ENCODE measurements at places on chromosomes 6 and 20. TPM values are rescaled to one million over a fixed set of nuclear protein-coding genes. Genes with fewer than 3 reads are reported as not detected.

- H3K27me3 ChIP-seq, result peaks cover 35% of the 10 kb centered on the region
- H3K27ac ChIP-seq, result no peak within 1 kb of the TSS
- no peaks in the 10 kb centered on the region for H3K36me3 ChIP-seq
- DNase-seq, result peak; percentile 52
- peak within 1 kb of the TSS; percentile 71 for H3K4me3 ChIP-seq
Measured at GRCh38 chr6:27312146-27312949, at the start of gene POM121L2. TSS of gene POM121L2 (minus strand) at chr6:27312273. CDS start at chr6:27312170, 103 bp downstream.

DNA sequence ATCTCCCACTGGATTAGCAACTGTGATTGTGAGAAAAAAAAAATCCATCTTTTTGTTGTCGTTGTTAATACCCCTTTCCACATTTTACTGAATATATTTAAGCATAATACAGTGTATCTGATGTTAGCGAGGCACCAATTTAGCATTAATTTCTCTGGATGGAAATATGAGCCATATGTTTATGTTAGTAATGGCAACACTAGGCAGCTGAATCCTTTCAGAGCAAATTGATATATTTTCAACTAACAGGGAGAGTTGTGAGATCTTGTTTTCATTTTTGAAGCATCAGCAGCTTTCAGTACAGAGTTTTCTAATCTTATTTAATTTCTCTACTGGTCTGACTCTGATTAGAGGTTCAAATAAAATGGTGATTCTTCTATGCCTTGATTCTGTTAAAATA, 84.8 kb upstream of the HDAC2 start:
- H3K4me1 ChIP-seq, result no peaks in the 10 kb centered on the region
- H3K36me3 ChIP-seq, result no peaks in the 10 kb centered on the region
- no peak for DNase-seq
- H3K27ac ChIP-seq, result no peak overlapping the region

- no peak for DNase-seq
- no peaks in the 10 kb centered on the region for H3K27me3 ChIP-seq
- peaks cover 4% of the 10 kb centered on the region for H3K4me1 ChIP-seq
- H3K4me3 ChIP-seq, result no peak overlapping the region
- no peaks in the 10 kb centered on the region for H3K36me3 ChIP-seq
Measured at GRCh38 chr6:143037470-143037869, 23.2 kb upstream of the AIG1 start.

- no peaks in the 10 kb centered on the region for H3K36me3 ChIP-seq
- no peak for DNase-seq
- no peak overlapping the region for H3K4me3 ChIP-seq
- no peak overlapping the region for H3K27ac ChIP-seq
- no peaks in the 10 kb centered on the region for H3K27me3 ChIP-seq
- no peaks in the 10 kb centered on the region for H3K4me1 ChIP-seq
Measured at GRCh38 chr6:140988780-140989179, 1143.9 kb upstream of the GJE1 start.

- H3K36me3 ChIP-seq, result peaks cover 6% of the 10 kb centered on the region
- no peak overlapping the region for H3K27ac ChIP-seq
- DNase-seq, result no peak
- peak overlapping the region; percentile 83 for H3K4me3 ChIP-seq
Measured at GRCh38 chr20:63572788-63573646, 1.0 kb downstream of the HELZ2 start.

- H3K4me1 ChIP-seq, result peaks cover 15% of the 10 kb centered on the region
- H3K27ac ChIP-seq, result no peak overlapping the region
- DNase-seq, result no peak
- no peaks in the 10 kb centered on the region for H3K36me3 ChIP-seq
Measured at GRCh38 chr6:109091314-109092024, 3.2 kb downstream of the SESN1 start.

DNA sequence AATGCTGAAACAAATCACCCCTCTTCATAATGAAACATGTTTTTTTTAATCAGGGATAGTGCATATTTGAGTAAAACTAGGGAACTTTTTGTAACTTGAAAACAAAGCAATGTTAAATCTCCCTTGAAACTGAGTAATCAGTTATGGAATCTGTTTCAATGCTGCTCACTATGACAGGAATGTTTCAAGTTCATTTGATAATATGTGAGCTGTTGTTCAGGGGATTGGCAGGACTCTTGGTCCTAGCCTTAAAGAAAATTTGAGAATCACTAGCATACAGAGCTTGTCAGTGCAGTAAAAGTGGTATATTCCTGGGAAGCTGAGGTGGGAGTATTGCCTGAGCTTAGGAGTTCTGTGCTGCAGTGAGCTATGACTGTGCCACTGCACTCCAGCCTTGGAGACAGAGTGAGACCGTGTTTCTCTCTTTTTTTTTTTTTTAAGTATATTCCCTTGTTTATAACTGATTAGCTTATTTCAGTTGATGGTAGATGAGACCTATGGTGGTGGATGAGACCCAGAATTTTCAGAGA, 21.6 kb upstream of the CALHM6 start:
- H3K27ac ChIP-seq, result no peak overlapping the region
- H3K4me1 ChIP-seq, result peaks cover 2% of the 10 kb centered on the region
- DNase-seq, result no peak
- H3K4me3 ChIP-seq, result no peak overlapping the region

DNA sequence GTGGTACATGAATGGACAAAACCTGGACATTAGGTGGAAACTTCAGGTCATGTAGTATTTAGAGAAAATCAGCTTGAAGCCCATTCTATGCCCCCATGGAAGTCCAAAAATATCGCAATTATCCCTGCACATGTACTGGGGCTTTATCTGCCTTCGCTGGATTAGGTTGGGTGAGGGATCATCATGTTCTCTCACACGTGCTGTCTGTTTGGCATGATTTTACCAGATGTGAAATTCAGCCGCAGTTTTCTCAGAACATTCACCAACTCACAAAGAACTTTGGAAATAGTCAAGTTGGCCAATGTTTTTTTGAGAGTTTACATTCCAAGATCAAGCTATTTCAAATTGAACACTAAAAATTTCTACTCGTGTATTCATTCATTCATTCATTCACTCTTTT, 459.8 kb upstream of the CITED2 start:
- H3K36me3 ChIP-seq, result no peaks in the 10 kb centered on the region
- H3K27ac ChIP-seq, result no peak overlapping the region
- no peaks in the 10 kb centered on the region for H3K4me1 ChIP-seq
- DNase-seq, result no peak
- no peaks in the 10 kb centered on the region for H3K27me3 ChIP-seq

- H3K4me3 ChIP-seq, result no peak overlapping the region
- H3K36me3 ChIP-seq, result no peaks in the 10 kb centered on the region
- H3K27ac ChIP-seq, result no peak overlapping the region
- peaks cover 95% of the 10 kb centered on the region for H3K27me3 ChIP-seq
Measured at GRCh38 chr6:98841621-98842341, 7.4 kb downstream of the POU3F2 start.

COL21A1 gene
- not detected for total RNA-seq

DNAH8 gene
- total RNA-seq, result 0.03 TPM

TRIM15 gene
- total RNA-seq, result not detected

RIN2 gene
- total RNA-seq, result 0.33 TPM

ARMC12 gene
- total RNA-seq, result 2.8 TPM

BCAS1 gene
- 0.20 TPM for total RNA-seq

ACTL10 gene
- 0.28 TPM for total RNA-seq
